GM23248 (cell line): ENCODE measurements at places on chromosomes 4 and X. TPM values are rescaled to one million over a fixed set of nuclear protein-coding genes. Genes with fewer than 3 reads are reported as not detected.

DNA sequence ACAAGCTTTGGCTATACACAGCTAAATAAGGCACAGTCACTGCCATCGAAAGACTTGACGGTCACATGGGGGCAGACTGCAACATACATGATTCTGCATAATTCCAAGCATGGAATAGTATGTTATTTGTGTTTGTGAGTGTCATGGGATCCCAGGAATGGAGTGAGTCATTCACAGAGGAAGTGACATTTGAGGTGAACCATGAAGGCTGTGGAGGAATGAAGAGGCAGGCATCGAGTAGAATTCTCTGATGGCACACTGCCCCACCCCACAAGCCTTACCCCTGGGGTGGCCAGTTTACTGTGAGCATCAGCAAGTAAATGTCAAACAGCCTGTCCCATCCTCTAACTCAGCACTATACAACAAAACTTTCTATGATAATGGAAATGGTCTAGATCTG is 619.7 kb downstream of the MID1IP1 start:
- DNase-seq = no peak

GRCh38 chrX:63740382-63740781 is 44.6 kb downstream of the ARHGEF9 start:
- DNase-seq = no peak

- DNase-seq = no peak
Observed at GRCh38 chr4:132827522-132827921, 321.6 kb upstream of the PCDH10 start.

- DNase-seq = peak; percentile 83
Observed at GRCh38 chrX:130772105-130772775, 130.8 kb downstream of the ENOX2 start.

IL21 gene
- not detected in 2 replicates for total RNA-seq

QRFPR gene
- not detected in 2 replicates for total RNA-seq

- peak; percentile 32 for DNase-seq
Observed at GRCh38 chr4:183905593-183906488, 734 bp downstream of the STOX2 start.

ERAS gene
- not detected in 2 replicates for total RNA-seq

DNA sequence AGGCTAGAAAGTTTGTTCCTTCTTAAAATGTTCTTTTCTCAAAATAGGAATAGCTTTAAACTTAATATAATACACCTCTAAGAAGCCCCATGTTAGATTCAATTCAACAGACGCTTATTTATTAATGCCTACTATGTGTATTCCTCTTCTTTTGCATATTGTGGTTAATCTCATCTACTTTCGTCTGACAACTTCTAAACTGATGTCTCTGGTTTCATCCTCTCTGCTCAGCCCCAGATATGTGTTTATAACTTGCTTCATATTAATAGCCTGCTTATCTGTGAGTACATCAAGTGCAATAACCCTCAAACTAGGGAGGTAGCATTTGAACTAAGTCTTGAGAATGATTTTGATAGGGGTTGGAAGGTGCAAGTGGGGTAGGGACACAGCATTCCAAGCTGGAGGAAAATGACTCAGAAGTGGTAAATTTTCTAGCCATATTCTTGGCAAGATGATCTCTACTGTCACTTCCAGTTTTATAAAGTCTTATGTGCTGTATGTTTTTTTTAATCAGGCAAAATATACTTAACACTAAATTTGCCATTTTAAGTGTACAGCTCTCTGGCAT is 37.0 kb downstream of the STK26 start:
- DNase-seq = no peak

DNA sequence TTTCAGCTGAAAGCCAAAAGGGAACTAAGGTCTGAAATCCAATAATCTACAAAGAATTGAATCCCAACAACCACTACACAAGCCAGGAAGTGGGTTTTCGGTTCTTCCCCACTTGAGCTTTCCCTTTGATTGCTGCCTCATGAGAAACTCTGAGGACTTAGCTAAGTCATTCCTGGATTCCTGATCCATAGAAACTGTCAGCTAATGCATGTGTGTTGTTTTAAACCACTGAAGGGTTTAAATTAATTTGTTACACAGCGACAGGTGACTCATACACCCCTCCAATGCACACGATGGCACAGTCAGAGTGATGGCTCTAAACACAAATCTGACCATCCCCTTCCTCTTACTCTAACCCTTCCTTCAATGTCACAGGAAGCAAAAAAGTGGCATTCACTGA is 282.9 kb downstream of the RAB28 start:
- no peak for DNase-seq

ALAS2 gene
- total RNA-seq = not detected in 2 replicates

DNA sequence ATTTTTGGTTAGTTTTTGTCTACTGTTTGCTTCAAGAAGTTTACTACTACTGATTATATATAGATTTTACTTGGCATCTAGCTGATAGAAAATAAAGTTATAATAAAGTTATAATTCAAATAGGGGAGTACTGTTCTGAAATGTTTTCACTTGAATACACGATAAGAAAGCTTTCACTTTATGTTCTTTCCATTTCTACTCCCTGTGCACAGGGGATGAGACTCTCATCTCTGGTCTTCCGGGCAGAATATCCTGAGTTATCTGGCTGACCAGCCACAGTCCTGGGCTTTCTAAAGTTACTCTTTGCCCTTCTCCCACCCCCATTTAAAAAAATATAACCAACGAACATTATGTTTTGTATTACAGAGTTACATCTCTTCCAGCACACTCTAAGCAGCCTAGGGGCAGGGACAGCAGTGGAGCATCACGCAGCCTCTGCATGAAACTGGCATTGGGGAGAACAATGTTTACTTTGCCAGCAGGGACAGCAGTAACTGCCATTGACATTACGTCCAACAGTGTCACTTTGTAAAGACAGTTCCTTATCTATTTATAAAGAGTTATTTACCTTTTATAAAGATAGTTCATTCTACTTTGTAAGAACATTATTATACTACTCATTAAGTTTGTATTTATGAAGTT is 64.3 kb downstream of the METTL14 start:
- DNase-seq = no peak

DNA sequence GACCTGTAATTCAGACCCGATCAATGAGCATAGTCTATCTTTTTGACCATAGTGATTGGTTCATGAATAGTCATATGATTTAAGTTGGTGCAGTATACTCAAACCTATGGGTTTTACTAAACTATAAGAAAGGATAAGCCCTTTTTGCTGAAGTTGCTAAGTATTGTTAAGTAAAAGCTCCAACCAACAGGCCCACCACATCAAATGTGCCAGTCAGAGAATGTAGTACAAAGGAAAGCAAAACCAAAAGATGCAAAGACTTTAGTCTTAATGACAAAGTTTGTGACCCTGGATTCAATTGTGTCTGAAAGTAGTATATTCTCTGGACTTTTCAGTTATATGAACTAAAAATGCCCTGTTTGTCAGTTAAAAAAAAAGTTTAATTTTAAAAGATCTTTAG is 208.1 kb upstream of the TET2 start:
- no peak for DNase-seq

SPANXN3 gene
- total RNA-seq = not detected in 2 replicates

- DNase-seq = peak; percentile 77
Observed at GRCh38 chrX:39903343-39903742, 194.4 kb downstream of the BCOR start.

TLR1 gene
- not detected in 2 replicates for total RNA-seq

DNA sequence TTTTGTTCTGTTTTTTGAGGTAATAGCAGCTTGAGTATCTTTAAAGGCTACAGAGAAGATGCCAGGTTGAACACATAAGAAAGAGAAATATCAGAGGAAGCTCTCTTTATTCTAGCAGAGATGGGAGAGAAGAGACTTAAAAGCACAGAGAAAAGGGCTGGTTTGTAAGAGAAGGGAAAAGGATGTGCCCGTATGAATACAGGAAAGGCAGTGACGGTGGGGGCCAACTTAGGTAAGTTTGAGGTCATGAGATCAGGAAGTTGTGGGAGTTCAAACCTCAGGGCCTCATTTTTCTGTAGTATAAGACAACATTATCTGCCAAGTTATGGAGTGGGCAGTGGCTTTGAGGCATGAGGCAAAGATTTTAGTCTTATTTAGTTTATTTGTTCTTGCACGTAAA is 121.3 kb upstream of the S100G start:
- DNase-seq = no peak

DNA sequence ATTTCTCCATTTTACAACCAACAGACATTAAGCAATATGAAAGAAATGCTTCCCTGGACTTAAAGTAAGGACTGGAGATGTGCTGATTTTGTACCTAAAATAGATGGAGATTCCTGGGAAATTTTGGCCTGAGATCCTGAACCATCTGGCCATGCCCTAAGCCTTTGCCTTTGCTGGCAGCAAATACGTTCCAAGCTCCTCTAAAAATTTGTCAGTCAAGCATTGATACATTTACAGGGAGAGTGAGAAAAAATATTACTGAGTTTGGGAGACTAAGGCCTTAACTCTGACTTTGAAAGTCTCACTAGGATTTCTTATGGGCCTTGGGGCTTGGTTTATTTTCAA is 63.9 kb downstream of the FHDC1 start:
- no peak for DNase-seq

- no peak for DNase-seq
Observed at GRCh38 chr4:8395504-8396296, 44.8 kb downstream of the ACOX3 start.

DNA sequence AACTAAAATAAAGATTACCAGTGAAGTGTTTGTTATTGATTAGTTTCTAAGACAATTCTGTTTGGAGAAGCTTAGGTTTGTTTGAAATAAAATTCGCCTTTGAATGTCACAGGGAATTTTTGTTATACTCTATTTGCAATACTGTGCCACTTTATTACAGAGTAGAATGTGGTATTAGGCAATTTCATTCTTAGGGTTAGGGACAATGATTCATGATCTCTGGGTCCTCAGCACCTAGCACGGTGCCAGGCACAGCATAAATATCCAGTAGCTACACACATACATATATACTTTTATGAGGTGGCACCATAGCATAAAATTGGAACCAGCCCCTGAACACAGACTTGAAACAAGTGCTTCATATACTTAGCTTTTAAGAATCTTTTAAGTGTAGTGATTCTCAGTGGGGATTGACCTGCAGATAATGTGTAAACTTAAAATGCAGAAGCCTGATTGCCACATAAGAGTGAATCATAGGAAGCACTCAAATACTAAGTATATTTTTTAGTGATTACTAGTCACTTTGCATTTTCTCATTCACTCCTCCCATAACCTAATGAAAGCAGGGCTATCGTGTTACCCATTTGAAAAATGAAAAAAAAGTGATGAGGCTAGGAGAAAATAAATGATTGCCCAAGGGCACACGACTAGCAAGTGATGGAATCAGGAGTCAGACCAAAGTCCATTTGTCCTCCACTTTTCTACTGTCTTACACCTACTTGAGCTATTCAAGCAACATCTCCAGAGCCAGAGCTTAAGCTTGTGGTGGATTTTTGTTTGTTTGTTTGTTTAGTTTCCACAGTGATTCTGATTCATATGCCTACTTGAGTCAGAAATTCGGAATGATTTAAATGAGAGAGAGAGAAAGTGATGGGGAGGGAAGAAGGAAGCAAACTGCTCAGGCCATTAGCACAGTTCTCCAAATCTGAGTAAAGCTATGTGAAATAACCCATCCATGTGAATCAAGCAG is 366.0 kb upstream of the FGF13 start:
- peak; percentile 82 for DNase-seq

GRCh38 chrX:78650906-78651437 is 8.2 kb downstream of the RTL3 start:
- peak; percentile 55 for DNase-seq

DNA sequence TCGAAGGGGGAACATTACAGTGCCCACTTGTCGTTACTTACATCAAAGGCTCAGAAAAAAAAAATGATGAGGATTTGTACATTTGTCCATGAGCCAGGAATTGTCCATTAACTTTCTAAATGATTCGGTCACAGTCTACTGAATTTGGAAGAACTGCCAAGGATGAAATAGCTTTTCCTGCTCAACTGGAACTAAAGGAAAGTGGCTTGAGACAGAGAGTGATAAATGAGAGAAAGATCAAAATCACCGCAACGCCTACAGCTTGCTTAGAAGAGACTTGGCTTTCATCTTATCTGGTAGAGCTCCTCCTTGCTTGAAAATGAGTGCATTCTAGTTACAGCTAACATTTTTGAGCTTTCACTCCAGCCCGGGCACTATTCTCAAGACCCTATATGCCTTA is 55.5 kb upstream of the ADGRG2 start:
- DNase-seq = no peak

DNA sequence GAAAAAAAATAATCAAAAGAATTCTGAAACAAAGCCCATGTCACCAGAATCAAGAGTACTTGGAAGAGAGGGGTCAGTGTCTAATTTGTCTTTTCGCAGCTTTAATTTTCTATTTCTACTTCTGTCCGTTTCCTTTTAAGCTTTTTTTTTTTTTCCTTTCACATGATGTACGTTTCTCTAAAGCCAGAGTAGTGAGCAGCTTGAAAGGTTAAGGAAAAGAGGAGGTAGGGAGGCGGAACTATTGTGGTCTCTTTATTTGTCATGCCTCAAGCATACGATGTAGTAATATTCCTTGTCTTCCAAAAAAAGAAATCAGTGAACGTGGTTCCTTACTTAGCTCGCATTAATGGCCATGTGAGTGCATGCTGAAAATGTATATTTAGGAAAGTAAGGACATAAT is 311.5 kb downstream of the TENM3 start:
- no peak for DNase-seq

IRS4 gene
- not detected in 2 replicates for total RNA-seq

GRCh38 chr4:7719354-7720174 is 220.1 kb downstream of the AFAP1 start:
- DNase-seq = peak; percentile 57

DNA sequence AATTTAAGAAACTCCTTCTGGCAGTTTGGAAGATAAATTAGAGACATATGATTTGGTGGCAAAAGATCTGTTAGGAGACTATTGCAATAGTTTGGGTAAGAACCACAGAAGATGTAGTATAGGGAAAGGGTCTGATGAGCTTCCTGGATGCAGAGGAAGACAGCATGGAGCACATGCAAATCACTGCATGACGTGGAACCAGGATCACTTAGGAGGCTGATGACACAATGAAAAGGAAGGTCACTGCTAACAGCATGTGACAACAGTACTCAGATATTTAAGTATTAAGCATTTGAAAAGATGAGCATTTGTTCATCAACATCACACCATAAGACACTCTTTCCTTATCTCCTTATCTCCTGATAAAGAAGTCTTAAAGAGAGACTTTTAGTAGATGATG is 167.8 kb upstream of the LDB2 start:
- peak; percentile 76 for DNase-seq

GRCh38 chr4:8039290-8039689 is 99.6 kb upstream of the AFAP1 start:
- DNase-seq = peak; percentile 19

CXCL1 gene
- total RNA-seq = 12.9 and 14.8 TPM in 2 replicates
